Activated CD4-positive, alpha-beta memory T cell treated with anti-CD3 and anti-CD28 coated beads, Interleukin-2, amount 10 ng/mL, durations not matched to agents 7 days and 5 days (primary cell): ENCODE measurements at places on chromosomes 16 and 17.

GRCh38 chr16:82456683-82457082 is 170.1 kb upstream of the CDH13 start:
- peak; percentile 42 for DNase-seq

GRCh38 chr16:72860726-72861562 is 187.0 kb downstream of the ZFHX3 start:
- no peak for DNase-seq

- DNase-seq: no peak
Observed at GRCh38 chr16:48965386-48965785, 316.3 kb downstream of the CBLN1 start.

GRCh38 chr17:72423718-72424117 is 302.9 kb downstream of the SOX9 start:
- DNase-seq: no peak

DNA sequence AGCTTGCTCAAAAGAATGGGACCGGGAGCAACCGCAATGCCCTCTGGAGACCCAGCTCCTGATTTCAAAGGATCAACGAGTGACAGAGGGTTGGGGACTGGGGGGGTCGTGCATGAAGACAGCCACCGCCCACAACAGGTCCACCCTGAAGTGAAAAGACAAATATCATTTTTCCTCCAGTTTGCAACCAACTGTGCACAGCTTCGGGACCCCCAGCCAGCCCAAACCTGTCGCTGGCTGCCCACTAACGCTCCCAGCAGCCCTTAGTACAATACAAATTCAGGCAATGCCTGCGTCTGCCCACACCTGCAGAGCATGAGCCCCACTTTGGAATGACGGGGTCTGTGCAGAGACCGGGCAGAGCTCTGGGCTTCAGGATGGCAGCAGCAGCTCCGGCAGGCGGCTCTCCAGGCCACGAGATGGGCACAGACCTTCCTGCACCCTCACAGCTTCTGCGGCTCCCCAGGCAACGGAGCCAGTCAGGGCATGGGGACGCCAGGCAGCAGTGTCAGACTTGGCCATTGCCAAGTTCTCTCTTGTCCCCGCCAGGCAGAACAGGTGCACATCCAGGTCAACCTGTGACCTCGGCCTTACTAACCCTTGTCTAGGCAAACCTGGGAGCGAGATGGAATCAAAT is 60.1 kb downstream of the TBC1D16 start:
- no peak for DNase-seq

DNA sequence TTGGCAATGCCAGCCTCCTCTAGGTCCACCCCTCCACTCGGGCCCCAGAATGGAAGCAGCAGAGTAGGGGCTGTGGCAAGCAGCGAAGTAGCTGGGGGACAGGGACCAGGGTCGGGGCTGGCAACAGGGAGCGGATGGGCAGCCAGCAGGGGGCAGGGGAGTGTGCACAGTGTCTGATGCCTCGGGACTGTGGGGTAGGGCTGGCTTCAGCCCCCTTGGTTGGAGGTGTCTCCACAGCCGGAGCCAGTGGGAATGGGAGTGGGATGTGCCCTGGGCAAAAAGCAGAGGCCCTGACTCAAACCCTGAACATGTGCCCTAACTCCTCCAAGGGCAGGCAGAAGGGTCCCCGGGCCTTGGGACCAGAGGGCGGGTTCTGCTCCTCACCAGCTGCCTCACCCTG is 18.5 kb upstream of the ARHGAP27 start:
- no peak for DNase-seq

DNA sequence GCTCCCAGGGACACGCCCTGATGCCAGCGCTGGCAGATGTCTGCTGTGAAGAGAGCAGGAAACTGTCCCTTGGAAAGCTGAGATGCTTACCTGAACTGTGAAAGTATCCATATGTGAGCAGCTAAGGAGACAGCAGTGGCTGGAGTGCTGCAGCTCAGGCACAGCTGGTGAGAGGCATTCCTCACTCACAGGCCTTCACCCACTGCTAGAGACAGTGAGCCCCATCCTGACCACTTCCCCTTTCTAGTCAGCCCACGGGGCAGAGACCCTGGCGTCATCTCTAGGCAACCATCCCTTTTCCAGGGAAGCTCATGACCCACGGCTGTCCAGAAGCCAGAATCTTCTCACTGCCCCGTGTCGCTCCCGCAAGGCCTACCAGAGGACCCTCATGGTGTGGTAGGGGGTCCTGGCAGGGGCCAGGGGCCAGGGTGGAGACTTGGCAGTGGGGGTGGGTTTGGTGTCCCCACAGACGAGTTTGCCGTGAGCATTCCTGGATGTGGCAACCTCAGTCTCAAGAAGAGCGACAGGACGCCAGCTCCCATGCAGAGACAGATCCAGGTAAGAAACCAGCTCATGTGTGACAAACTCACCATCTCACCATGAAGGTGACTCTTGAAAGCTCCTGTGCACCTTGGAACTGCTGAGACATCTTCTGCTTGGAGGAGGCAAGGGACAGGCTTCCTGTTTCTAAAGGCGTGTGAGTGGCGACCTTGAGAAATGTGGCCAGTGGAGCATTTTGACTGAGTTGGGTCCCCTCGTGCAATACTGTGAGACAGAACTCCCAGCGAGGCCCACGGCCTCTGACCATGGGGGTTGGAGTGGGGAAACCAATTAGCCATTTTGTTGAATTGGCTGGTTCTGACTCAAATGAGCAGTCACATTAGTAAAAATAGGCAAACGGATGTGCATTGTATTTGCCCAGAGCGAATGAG is at the start of gene SCIMP:
SCIMP (minus strand) TSS at position 216 of the 932 bp plus-strand sequence; CDS start at position 111, 105 bp downstream.
- no peak for DNase-seq

GRCh38 chr16:88962478-88963152 is 14.4 kb downstream of the CBFA2T3 start:
- no peak for DNase-seq

DNA sequence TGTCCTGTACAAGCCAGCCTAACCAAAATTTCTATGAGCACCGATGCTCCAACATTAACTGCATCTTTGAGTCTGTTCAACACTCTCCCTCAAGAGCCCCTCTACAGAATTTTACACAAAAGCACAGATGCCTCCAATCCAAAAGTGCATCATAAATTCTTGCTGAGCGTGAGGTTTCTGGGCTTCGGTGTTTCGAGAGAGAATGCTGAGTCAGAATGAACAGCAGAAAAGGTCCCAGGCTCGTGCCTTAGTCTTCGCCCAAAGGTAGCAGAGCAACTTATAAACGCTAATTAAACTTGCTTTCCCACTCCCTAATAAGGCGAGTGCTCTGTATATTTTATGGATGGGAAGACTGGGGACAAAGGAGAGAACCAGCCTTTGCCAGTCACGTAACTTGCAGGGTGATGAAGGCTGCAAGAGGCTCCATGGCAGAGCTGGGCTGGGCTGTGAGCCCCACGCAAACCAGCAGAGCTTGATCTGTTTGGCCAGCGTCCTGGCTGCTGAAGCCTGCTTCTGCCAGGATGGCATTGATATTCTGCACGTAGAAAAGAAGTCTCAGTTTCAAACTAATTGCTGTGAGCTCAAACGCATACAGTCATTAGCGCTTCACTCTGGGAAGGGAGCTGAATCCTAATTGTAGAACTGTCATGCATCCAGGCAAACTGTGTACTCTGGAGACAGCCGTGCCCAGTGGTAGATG is 138.5 kb downstream of the DNAH9 start:
- no peak for DNase-seq

- DNase-seq: no peak
Observed at GRCh38 chr16:47687694-47688093, 226.6 kb downstream of the PHKB start.

- no peak for DNase-seq
Observed at GRCh38 chr16:22670551-22671041, 143.4 kb upstream of the HS3ST2 start.

DNA sequence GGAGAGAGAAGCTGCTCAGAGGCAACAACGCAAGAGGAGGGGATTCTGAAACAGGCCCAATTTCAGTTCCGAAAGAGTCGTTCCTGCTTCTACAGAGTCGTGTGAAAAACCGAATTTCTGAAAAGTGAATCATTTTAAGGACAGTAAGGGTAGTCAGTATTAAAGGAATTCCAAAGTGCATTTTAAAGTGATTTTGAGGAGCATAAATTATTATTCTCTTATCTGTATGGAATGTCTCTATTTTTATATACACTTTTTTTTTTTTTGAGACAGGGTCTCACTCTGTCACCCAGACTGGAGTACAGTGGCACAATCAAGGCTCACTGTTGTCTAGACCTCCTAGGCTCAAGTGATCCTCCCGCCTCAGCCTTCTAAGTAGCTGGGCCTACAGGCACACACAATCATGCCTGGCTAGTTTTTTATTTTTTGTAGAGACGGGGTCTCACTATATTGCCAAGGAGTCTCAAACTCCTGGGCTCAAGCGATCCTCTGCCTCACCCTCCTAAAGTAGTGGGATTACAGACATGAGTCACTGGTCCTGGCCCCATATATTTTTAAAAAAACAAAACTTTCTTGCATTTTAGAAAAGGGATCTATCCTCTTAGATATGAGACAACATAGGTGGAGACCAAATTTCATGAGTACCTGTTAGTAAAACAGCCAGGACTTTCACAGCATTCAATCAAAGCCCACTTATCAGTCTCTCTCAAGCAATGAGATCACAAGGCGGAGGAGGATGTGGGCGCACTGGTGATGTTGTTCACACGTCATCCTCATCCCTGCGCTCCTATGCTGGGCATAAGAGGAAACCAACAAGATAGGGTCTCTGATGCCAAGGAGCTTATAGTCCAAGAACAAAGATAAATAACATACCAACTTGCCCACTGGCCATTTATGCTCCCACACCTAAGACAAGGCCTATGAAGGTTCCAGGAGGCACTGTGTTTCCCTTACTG is 53.2 kb downstream of the SMG6 start:
- DNase-seq: peak; percentile 50

- DNase-seq: no peak
Observed at GRCh38 chr17:33990943-33991706, 264.0 kb upstream of the CCL2 start.

- no peak for DNase-seq
Observed at GRCh38 chr16:28289048-28289447, 3.3 kb upstream of the SBK1 start.

GRCh38 chr17:8421571-8421970 is 14.1 kb upstream of the NDEL1 start:
- no peak for DNase-seq

DNA sequence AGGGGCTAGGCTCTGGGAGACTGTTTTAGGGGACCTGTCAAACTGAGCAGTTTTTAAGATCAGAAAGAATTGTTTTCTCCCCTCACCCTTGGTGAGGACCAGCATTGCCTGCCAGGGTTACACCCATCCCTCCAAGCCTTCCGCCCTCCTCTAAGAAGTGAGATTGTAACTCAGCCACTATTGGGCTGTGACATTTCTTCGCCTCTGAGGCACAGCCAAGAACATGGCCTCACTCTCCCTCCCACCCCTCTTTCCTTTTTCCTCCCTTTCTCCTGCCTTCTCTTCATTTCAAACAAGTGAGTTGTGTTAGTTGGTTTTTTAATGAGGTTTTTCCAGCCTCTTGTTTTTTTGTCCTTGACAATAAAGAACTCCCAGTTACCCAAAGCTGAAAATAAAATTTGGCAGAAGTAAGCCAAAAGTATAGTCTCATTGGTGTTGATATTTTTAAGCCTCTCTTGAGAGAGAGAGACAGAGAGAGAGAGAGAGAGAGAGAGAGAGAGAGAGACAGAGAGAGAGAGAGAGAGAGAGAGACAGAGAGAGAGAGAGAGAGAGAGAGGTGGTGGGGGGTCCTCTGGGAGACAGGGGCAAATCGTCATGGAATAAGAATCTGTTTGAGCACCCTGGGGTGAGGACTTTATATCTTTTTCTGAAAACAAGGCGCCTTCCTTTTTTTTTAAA is 77.2 kb upstream of the TBX2 start:
- no peak for DNase-seq

GRCh38 chr16:68402748-68403040 is 45.6 kb downstream of the SMPD3 start:
- no peak for DNase-seq
